ENCODE measurements at places on chromosomes 5 and 9.

- peak; percentile 64 for DNase-seq
These were observed 50.4 kb downstream of the USP20 start for GRCh38 chr9:129885670-129886106.

DNA sequence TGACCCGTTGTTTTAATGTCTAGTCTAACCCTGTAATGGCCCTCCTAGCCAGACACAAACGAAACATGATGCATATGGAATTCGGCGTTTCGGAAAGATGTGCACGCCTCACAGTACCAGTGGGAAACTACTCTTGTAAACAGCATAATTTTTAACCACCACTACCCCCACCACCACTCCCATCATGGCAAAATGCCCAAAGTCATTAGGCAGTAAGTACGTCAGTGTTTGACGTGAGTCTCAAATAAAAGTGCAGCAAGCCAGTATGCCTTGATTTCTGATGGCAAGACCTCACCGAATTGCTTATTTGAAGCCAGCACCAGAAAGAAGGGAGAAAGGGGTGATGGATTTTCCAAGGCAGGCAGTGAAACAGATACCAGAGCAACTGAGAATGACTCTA lies 71.4 kb downstream of the ADRB2 start:
- no peak for DNase-seq

DNA sequence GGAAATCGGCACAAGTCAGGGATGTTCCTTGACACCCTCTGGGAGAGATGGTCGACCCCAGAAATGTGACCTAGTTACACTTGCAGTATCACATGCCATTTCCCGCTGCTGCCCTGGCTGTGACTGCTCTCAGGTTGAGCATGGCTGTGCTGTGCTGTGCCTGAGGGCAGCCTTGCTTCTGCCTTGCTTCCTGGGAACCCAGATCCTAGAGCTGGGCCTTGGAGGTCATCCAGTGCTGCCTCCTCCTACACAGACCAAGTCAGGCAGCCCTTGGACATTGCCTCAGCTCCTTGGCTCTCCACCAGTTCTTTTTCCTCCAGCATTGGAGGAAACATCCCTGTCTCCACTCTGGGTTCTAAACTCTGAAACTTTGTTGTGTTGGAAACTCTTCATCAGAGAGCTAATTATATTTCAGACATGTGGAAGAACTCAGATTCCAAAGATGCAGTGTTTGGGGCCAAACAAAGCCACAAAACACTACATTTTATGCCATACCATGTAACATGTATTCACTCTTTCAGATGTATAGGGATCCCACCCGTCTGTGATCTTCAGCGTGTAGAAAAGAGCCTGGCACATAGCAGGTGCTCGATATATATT lies 6.1 kb downstream of the MAMDC2 start:
- no peak for DNase-seq

DNA sequence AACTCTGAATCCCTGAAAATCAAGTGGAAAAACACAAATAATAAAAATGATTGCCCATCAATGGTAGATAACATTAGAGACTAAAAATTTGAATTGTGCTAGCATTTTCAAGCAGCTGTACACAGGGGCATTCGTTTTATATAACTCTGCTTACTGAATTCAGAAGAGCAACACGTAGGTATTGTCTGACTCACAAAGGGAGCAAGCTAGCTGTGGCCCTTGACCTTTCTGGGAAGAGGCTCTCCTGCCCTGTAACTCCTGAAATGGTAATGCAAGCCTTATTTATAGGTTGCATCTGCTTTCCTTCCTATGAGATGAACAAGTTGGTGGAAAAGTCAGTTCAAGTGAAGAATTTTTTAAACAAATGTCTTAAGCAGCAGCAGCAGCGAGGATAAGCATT lies 218.7 kb upstream of the EFNA5 start:
- DNase-seq: no peak

DNA sequence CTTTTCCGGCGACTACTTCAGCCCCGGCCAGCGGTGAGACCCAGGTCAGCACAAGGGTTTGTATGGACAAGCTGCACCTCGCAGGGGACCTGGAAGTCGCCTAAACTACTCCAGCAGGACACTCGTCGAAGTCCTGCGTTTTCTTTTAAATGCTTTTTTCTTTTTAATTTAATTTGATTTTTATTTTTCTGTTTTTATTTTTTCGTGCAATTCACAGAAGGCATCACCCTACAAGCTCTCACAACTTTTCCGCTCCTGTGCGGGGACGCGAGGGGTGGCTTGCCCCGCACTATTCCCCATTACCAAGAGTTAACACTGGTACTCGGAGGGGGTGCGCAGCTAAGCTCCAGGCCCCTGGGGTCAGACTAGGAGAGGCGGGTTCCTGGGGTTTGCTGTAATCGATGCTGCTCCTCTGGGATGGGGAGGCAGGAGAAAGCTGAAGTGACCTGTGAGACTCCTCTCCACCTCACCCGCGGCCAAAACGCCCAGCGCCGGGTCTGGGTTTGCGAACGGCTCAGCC lies 1.3 kb downstream of the EDIL3 start:
- no peak for DNase-seq

DNA sequence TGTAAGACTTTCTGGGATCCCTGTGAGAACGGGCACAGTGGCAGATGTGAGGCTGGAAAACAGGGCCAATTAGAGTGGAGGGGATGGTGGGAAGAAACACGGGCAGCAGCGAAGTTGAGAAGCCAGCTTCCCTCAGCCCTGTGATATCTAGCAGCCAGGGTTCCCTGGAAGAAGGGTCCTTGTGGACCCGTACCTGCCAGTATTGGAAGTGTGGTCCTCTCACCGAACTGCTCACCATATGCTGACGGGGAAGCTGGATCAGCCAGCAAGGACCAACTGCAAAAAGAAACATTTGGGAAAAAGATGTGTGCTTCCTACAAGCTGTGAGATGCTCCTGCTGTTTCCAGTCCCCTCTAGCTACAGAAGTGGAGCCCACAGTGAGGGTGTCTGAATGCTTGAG lies 13.6 kb downstream of the CKMT2 start:
- no peak for DNase-seq

DNA sequence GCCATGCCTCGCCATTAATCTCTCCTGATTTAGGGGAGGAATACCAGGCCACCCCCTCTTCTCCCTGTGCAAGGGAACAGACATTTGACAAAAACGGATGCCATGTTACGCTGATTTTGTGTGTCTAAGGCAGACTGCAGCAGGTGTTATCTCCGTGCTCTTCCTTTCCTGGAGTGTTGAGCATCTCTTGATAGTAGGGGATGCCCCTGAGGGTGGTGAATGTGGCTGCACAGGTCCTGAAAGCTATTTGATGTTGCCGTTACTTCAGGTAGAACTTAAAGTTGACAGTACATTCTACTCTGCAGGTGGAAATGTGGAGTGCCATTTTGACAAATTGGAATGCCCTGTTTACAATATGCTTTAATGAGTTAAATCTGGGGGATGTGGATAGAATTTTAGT lies 21.5 kb downstream of the TENT4A start:
- DNase-seq: no peak

DNA sequence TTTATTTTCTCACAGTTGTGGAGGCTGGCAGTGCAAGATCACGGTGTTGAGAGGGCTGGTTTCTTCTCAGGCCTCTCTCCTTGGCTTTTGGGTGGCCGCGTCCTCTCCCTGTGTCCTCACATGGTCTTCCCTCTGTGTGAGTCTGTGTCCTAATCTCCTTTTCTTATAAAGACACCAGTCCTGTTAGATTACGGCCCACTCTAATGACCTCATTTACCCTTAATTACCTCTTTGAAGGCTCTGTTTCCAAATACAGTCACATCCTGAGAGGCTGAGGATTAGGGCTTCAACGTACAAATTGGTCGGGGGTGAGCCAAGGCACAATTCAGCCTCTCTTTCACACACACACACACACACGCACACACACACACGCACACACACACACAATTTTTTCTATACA lies 73.0 kb downstream of the UGCG start:
- DNase-seq: no peak

GRCh38 chr5:65623482-65623881 lies 651 bp downstream of the TRIM23 start:
- DNase-seq: no peak

GRCh38 chr5:175572886-175573285 lies 85.0 kb upstream of the HRH2 start:
- no peak for DNase-seq

GRCh38 chr5:11292648-11293356 lies 531.8 kb upstream of the DAP start:
- DNase-seq: no peak

GRCh38 chr5:74636149-74636548 lies 4.4 kb downstream of the ENC1 start:
- DNase-seq: no peak

- no peak for DNase-seq
These were observed 43.5 kb upstream of the RASGRF2 start for GRCh38 chr5:80916676-80917075.

DNA sequence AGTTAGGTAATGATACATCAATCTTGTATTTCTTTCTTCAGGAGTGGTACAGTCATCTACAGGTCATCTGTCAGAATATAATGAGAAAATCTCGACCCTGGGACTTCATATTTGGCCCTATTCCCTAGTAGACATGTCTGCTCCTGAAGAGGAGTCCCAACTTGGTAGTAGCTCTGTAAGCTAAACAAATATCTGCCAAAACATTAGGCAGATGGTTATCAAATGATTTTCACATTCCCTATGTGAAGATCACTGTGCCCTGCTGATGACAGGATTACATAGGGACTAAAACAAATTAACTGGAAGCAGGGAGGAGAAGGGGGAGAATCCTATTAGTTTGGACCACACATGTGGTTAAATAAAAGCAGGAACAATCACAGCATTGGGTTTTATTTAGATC lies 138.6 kb upstream of the NFIB start:
- no peak for DNase-seq

GRCh38 chr9:136133191-136133958 lies 14.7 kb upstream of the TMEM250 start:
- no peak for DNase-seq

DNA sequence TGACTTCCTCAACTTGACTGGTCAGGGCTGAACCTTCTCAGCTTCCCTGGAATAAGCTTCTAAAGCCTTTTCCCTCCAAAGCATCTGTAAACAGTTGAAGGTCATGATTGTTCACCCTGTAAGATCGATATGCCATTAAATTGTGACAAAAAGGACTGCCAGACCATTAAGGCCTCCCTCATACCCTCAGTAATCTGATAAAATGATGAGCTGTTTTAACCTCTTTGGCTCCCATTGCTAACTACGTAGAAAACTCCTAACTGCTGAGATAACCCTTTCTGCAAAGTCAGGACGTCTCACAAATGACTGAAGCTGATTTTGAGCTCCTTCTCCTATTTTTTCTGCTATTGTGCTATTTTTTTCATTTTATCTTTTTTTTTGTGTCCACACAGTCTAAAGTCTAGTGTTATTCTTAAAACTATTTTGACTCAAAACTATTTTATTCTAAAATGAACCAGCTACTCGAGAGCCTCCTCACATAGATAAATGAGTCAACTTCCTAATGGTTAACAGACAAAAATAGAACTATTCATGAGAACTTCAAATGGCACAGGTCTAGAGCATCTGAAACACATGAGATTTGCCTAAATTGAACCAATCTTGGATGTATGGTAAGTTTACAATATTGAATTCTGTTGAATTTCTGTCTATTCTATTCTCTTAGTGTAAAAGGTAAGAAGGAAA lies 395.6 kb upstream of the TLE4 start:
- no peak for DNase-seq

GRCh38 chr9:126328407-126328806 lies 1.8 kb downstream of the MVB12B start:
- no peak for DNase-seq

- DNase-seq: no peak
These were observed 421.8 kb downstream of the ACTL7B start for GRCh38 chr9:108434036-108434435.

DNA sequence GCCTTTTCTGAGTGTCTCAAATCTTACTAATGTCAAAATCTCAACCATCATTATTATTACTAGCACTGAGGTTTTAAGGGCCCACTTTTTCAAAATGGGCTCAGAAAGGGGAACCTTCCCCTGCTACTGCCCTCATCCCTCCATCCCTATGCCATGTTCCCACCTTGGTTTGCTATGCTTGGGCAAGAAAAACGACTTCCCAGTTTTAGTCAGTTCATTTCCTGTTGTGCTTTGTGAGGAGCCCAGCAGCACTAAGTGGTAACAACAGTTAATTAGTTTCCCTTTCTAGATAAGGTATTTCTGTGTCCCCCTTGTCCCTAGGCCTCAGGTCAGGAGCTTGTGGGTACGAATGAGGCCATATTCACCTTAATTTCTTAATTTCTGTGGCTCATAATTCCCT lies 595.2 kb downstream of the RAB3C start:
- no peak for DNase-seq

GRCh38 chr5:126519637-126520592 lies 75.1 kb downstream of the ALDH7A1 start:
- DNase-seq: no peak

GRCh38 chr9:133848471-133849109 lies 110.4 kb upstream of the SARDH start:
- DNase-seq: no peak

DNA sequence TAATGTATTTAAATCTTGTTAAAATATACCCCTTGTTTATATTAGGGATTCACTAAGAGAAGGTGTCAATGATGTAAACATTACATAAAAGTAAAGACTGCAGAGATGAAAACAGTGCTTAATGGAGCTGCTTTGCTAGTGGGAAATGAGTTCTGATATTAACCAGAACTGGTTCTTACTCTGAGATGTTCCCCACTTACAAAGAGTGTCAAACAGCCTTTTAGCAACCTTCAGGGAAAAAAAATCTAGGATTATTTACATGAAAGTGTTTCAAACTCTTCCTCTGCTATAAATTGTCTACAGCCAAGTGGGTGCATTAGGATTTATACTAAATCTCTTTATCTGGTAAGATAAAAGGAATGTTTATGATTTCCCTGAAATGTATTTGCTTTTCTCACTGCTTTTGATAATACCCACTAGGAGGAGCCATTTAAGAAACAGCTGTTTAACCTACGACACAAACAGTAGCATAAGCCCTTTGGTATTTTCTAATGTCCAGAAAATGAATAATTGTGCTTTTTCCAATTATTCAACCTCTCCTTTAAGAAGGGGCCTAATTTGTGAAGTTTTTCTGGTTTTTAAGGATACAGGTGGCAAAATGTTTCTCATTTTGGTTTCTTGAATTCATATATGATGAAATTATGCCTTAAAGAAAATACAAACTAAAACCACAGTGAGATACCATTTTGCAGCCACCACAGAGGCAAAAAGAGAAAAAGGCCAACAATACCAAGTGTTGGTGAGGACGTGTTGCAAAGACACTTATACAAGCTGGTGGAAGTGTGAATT lies 186.3 kb downstream of the TLE4 start:
- no peak for DNase-seq
